ENCODE measurements at places on chromosomes 7 and 10. TPM values are rescaled to one million over a fixed set of nuclear protein-coding genes. Genes with fewer than 3 reads are reported as not detected.

NPFFR1 gene
- not detected for polyA plus RNA-seq

OR9A2 gene
- polyA plus RNA-seq, result not detected

DNAJB9 gene
- polyA plus RNA-seq, result 6.5 TPM

IFIT3 gene
- polyA plus RNA-seq, result 30.2 TPM

CASTOR2 gene
- 1.3 TPM for polyA plus RNA-seq

Measured in keratinocyte (primary cell).